ENCODE measurements at places on chromosomes 4 and X. TPM values are rescaled to one million over a fixed set of nuclear protein-coding genes. Genes with fewer than 3 reads are reported as not detected.

DNA sequence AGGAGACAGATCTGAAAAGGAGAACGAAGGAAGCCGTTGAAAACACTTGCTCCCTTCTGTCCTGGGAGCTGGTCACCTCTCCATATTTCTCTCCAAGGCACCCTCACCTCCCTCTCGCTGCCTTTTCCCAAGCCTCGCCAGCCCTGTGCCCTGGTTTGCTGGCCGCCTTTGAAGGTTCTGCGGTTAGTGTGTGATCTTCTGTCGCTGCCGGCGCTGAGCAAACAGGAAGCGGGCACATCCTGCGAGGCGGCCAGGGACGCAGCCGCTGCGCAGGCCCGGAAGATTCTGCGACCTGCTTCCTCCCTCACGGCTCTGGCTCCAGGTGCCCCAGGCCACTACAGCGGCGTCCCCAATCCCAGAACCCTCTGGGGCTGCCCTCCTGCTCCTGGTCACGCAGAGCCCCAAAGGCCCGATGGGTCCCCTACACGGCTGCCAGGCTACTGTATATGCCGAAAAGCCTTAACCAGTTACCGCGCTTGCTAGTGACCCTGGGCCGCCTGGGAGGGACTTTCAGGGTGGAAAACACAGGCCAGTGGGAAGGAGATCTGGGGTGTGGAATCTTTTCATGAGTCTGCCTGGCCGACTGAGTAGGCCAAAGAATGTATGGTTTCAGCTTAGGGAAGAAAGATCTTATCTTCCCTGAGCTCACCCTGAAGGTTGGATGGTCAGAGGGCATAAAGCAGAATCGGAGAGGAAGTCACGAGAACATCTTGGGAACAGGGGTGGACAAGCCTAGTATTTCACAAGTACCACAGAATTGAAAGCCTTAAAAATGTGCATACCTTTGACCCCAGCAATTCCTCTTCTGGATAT is 2.3 kb upstream of the SASH3 start:
- H3K27ac ChIP-seq, result no peak overlapping the region
- DNase-seq, result no peak
- peaks cover 5% of the 10 kb centered on the region for H3K36me3 ChIP-seq
- H3K27me3 ChIP-seq, result no peaks in the 10 kb centered on the region
- no peaks in the 10 kb centered on the region for H3K4me1 ChIP-seq

The FAM9C gene
- 0.25 TPM for total RNA-seq

The ETDB gene
- total RNA-seq, result not detected

- H3K4me1 ChIP-seq, result peaks cover 5% of the 10 kb centered on the region
- DNase-seq, result no peak
- no peaks in the 10 kb centered on the region for H3K27me3 ChIP-seq
- no peak overlapping the region for H3K27ac ChIP-seq
Measured at GRCh38 chrX:9390693-9391368, 74.0 kb upstream of the TBL1X start.

- no peak overlapping the region for H3K4me3 ChIP-seq
- peaks cover 15% of the 10 kb centered on the region for H3K4me1 ChIP-seq
- peaks cover 5% of the 10 kb centered on the region for H3K27me3 ChIP-seq
- DNase-seq, result no peak
- H3K36me3 ChIP-seq, result no peaks in the 10 kb centered on the region
Measured at GRCh38 chr4:72564184-72564583, 4.8 kb downstream of the ADAMTS3 start.

DNA sequence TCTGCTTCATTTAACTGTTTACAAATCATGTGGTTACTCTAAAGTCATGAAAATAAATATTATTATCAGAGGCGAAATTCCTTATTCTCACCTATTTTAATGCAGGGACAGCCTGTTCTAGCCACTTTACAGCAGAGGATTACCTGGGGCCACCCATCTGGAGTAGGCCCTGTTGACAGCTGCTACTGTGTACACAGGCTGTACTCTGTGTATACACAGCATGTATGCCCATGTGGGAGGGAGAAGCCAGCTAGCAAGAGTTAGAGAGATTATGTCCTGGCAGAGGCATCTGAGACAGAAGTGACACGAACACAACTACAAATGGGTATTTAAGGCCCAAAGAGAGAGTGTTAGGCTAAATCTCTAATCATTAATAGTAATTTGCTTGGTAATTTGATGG is 62.1 kb downstream of the GPRIN3 start:
- no peak for DNase-seq
- no peaks in the 10 kb centered on the region for H3K36me3 ChIP-seq
- no peaks in the 10 kb centered on the region for H3K27me3 ChIP-seq
- H3K4me3 ChIP-seq, result no peak overlapping the region
- H3K27ac ChIP-seq, result no peak overlapping the region
- no peaks in the 10 kb centered on the region for H3K4me1 ChIP-seq

The COL4A6 gene
- 21.5 TPM for total RNA-seq

DNA sequence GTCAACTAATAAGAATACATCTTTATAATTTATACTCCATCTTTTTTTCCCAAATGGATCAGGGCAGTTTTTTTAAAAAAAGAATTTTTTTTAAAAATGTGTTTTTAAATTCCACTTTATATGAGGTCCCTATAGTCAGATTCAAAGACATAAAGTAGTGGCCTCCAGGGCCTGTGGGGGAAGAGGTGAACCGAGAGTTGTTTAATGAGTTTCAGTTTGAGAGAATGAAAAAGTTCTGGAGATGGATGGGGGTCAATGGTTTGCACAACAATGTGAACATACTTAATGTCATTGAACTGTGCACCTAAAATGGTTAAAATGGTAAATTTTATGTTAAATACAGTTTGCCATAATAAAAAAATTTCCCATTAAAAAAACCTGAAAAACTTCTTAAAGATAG is 53.8 kb downstream of the ZNF827 start:
- DNase-seq, result no peak
- H3K27me3 ChIP-seq, result no peaks in the 10 kb centered on the region
- H3K27ac ChIP-seq, result no peak overlapping the region
- H3K4me1 ChIP-seq, result peaks cover 34% of the 10 kb centered on the region

The AWAT2 gene
- total RNA-seq, result not detected

GRCh38 chrX:134717698-134718097 is 59.4 kb upstream of the PLAC1 start:
- no peak overlapping the region for H3K27ac ChIP-seq
- H3K27me3 ChIP-seq, result no peaks in the 10 kb centered on the region
- H3K4me3 ChIP-seq, result no peak overlapping the region

DNA sequence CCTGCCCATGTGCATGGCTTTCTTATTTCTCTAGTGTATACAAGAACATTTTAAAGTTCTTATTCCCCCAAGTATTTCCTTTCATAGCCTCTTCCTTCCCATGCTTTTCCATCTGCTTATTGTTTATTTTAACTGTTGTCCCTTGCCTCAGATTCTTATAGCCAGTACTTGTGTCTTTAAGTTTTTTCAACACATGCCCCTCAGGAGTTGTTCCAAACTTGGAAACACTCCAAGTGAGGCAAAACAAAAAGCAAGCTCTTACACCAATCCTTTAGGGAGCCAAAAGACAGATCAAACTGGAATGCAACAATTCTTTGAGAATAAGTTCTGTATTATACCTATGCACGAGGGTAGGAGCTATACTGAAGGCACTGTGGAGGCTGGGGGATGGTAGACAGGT is 222.0 kb upstream of the STK26 start:
- H3K27ac ChIP-seq, result no peak overlapping the region
- no peaks in the 10 kb centered on the region for H3K4me1 ChIP-seq
- H3K36me3 ChIP-seq, result peaks cover 11% of the 10 kb centered on the region
- H3K4me3 ChIP-seq, result no peak overlapping the region
- no peaks in the 10 kb centered on the region for H3K27me3 ChIP-seq

GRCh38 chrX:37638047-37638446 is 47.5 kb upstream of the XK start:
- no peaks in the 10 kb centered on the region for H3K27me3 ChIP-seq
- no peaks in the 10 kb centered on the region for H3K36me3 ChIP-seq
- no peak for DNase-seq
- no peaks in the 10 kb centered on the region for H3K4me1 ChIP-seq
- H3K27ac ChIP-seq, result no peak overlapping the region

GRCh38 chrX:31266203-31267076 is 194.6 kb upstream of the FTHL17 start:
- peak overlapping the region; percentile 87 for H3K4me3 ChIP-seq
- no peak overlapping the region for H3K27ac ChIP-seq
- DNase-seq, result peak; percentile 18
- no peaks in the 10 kb centered on the region for H3K36me3 ChIP-seq
- peaks cover 28% of the 10 kb centered on the region for H3K4me1 ChIP-seq

- no peak for DNase-seq
- no peak overlapping the region for H3K27ac ChIP-seq
- no peaks in the 10 kb centered on the region for H3K27me3 ChIP-seq
- no peak overlapping the region for H3K4me3 ChIP-seq
- H3K4me1 ChIP-seq, result no peaks in the 10 kb centered on the region
Measured at GRCh38 chrX:114332766-114333165, 251.1 kb upstream of the HTR2C start.

The AKAP14 gene
- total RNA-seq, result not detected

- H3K4me3 ChIP-seq, result no peak overlapping the region
- H3K36me3 ChIP-seq, result no peaks in the 10 kb centered on the region
- no peaks in the 10 kb centered on the region for H3K4me1 ChIP-seq
- H3K27me3 ChIP-seq, result no peaks in the 10 kb centered on the region
Measured at GRCh38 chr4:33467291-33467690, 2747.1 kb downstream of the PCDH7 start.

GRCh38 chrX:118974908-118975671 is 672 bp downstream of the LONRF3 start:
- DNase-seq, result peak; percentile 12
- H3K27me3 ChIP-seq, result peaks cover 89% of the 10 kb centered on the region
- peak overlapping the region; percentile 77 for H3K4me3 ChIP-seq
- H3K4me1 ChIP-seq, result peaks cover 14% of the 10 kb centered on the region
- H3K36me3 ChIP-seq, result no peaks in the 10 kb centered on the region

DNA sequence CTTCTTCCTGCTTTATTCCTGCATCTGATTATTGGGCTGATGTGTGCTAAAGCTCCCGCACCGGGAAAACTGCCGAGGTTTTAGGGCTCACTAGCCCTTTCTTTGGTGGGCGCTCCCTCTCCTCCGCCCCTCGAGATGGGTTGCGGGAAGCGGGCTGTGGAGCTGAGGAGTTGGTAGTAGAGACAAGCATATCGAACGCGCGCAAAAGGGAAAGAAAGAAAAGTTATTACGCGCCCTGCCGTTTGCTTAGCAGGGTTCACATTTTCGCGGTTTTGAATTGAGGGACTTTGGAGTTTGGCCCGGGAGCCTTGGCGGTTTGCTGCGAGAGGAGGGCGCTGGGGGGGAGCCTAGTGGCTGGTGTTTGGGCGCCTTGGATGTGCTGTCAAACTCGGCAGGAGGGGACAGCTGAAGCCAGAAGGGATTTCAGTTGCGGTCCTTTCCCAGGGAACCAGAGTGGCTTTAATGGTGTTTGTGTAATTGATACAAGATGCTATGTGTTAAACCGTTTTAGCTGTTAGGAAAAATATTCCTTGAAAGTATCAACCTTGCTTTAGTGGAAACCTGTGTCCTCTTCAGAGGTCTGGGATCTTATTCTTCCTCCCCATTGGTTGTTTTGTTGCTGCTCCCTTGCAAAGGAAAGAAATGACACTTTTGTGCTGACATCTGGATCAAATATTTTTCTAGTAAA is 1.1 kb downstream of the GAB1 start:
- H3K27ac ChIP-seq, result peak overlapping the region; percentile 94
- no peaks in the 10 kb centered on the region for H3K27me3 ChIP-seq
- H3K36me3 ChIP-seq, result no peaks in the 10 kb centered on the region
- H3K4me1 ChIP-seq, result peaks cover 34% of the 10 kb centered on the region

The SNX12 gene
- total RNA-seq, result 78.3 TPM

The IL13RA2 gene
- total RNA-seq, result 0.57 TPM

- H3K36me3 ChIP-seq, result no peaks in the 10 kb centered on the region
- peaks cover 2% of the 10 kb centered on the region for H3K27me3 ChIP-seq
- no peak for DNase-seq
- H3K4me1 ChIP-seq, result peaks cover 34% of the 10 kb centered on the region
Measured at GRCh38 chr4:182192511-182193181, 50.6 kb upstream of the TENM3 start.

Data from neural crest cell (in vitro differentiated cells).